ENCODE measurements at places on chromosomes 2 and 18. TPM values are rescaled to one million over a fixed set of nuclear protein-coding genes. Genes with fewer than 3 reads are reported as not detected.

CAPN14 gene
- polyA plus RNA-seq = not detected

UGT1A5 gene
- polyA plus RNA-seq = not detected

ARHGAP25 gene
- 107 TPM for polyA plus RNA-seq

B3GNT7 gene
- 8.9 TPM for polyA plus RNA-seq

GRCh38 chr2:6909431-6910385, 7.5 kb upstream of the RNF144A start:
- DNase-seq = peak; percentile 67
- H3K27ac ChIP-seq = peak overlapping the region; percentile 91
- peaks cover 86% of the 10 kb centered on the region for H3K4me1 ChIP-seq
- peak overlapping the region; percentile 72 for H3K4me3 ChIP-seq
- peaks cover 4% of the 10 kb centered on the region for H3K36me3 ChIP-seq

DNA sequence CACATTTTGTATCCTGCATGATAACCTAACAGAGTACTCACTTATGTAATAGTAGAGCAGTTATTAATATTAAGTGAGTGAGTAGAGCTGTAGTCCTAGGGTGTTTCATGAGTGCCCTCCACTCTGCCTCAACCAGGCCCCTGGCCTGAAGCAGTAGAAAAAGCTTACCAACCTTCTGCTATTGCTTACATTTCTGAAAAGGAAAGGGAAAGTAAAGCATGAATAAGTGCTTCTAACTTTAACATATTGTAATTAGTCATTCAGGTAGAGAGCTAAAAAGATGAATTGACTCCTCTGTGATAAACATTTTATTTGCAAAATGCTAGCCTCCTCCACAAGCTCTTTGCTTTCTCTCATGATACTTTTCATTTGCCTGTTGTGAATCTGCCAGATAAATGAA, 94.7 kb upstream of the RPE start:
- H3K27ac ChIP-seq = no peak overlapping the region
- no peaks in the 10 kb centered on the region for H3K4me1 ChIP-seq
- H3K27me3 ChIP-seq = no peaks in the 10 kb centered on the region
- no peak for DNase-seq
- H3K36me3 ChIP-seq = no peaks in the 10 kb centered on the region

DNA sequence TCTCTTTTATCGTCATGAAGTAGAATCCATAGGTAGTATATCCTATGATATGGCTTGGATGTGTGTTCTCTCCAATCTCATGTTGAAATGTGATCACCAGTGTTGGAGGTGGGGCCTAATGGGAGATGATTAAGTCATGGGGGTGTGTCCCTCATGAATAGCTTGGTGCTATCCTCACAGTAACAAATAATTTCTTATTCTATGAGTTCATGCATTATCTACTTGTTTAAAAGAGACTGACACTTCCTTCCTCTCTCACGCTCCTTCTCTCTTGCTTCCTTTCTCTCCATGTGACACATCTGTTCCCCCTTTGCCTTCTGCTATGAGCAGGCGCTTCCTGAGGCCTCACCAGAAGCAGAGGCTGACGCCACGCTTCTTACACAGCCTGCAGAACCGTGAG, 165.6 kb downstream of the MREG start:
- peaks cover 3% of the 10 kb centered on the region for H3K27me3 ChIP-seq
- no peaks in the 10 kb centered on the region for H3K4me1 ChIP-seq
- H3K36me3 ChIP-seq = no peaks in the 10 kb centered on the region
- DNase-seq = no peak
- no peak overlapping the region for H3K27ac ChIP-seq

GRCh38 chr18:75840131-75840530, 412.6 kb upstream of the SMIM21 start:
- H3K27me3 ChIP-seq = no peaks in the 10 kb centered on the region
- H3K4me1 ChIP-seq = no peaks in the 10 kb centered on the region
- H3K4me3 ChIP-seq = no peak overlapping the region

- no peak overlapping the region for H3K27ac ChIP-seq
- DNase-seq = no peak
- no peak overlapping the region for H3K4me3 ChIP-seq
- H3K4me1 ChIP-seq = no peaks in the 10 kb centered on the region
Measured at GRCh38 chr18:75521816-75522215, 94.3 kb upstream of the SMIM21 start.

GRCh38 chr2:165572151-165572550, 102.7 kb downstream of the CSRNP3 start:
- no peak for DNase-seq
- H3K36me3 ChIP-seq = no peaks in the 10 kb centered on the region
- no peak overlapping the region for H3K4me3 ChIP-seq
- no peak overlapping the region for H3K27ac ChIP-seq
- peaks cover 8% of the 10 kb centered on the region for H3K27me3 ChIP-seq

All from immature natural killer cell (primary cell).